ENCODE measurements at places on chromosomes 2 and 18. TPM values are rescaled to one million over a fixed set of nuclear protein-coding genes. Genes with fewer than 3 reads are reported as not detected.

Gene TMEM198
- total RNA-seq: 0.76 TPM

Gene NDC80
- total RNA-seq: 6.2 TPM

Gene ERICH2
- total RNA-seq: not detected

Gene ATAD2B
- total RNA-seq: 38.7 TPM

Data from CD4-positive, alpha-beta memory T cell (primary cell).